ENCODE measurements at places on chromosomes 16 and 17.

DNA sequence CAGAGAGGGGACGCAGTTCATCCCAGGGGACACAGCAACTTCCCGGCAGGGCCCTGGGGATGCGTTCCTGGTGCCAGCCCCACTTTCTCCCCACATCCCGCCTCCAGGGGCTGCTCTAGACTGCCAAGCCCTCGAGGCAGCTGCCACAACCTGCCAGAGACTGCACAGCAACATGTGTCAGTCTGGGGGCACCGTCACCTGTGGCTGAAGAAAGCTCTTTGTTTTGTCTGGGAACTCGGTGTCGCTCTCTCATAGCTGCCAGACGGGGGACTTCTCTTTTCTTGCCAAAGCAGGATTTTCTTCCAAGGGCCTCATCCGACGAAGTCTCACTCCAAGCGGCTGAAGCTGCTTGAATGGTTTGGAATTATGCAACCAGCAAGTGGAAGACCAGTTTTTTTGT, 43.7 kb downstream of the COTL1 start:
- H3K4me3 ChIP-seq: no peak overlapping the region
- peaks cover 47% of the 10 kb centered on the region for H3K4me1 ChIP-seq
- no peak for DNase-seq
- H3K27me3 ChIP-seq: no peaks in the 10 kb centered on the region
- peaks cover 38% of the 10 kb centered on the region for H3K36me3 ChIP-seq

DNA sequence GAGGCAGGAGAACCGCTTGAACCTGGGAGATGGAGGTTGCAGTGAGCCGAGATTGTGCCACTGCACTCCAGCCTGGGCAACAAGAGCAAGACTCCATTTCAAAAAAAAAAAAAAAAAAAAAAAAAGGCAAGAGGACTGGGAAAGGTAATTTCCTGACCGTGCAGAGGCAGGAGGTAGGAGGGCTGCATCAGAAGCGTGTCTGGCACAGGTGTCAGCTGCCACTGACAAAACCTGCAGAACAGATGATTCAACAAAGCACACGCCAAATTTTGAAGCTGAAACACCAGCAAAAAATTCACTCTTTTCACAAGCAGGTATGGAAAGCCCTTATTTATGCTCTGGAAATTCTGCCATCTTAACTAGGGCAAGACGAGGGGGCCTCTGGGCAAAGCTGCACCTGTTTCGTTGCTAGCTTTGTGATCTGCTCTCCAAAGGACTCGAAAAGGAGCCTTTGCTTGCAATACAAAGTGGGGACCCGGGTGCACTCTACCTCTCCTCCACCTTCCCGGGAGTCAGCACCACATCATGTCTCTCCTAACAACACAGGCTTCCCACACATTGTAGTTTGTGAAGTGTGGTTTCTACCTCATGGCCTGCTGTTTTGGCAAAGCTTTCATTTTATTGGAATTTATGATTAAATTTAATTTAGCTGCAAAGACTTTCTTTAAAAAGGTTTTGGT, 33.7 kb downstream of the USP22 start:
- peaks cover 35% of the 10 kb centered on the region for H3K36me3 ChIP-seq
- no peak overlapping the region for H3K4me3 ChIP-seq
- H3K27ac ChIP-seq: no peak overlapping the region
- no peaks in the 10 kb centered on the region for H3K27me3 ChIP-seq
- DNase-seq: no peak

DNA sequence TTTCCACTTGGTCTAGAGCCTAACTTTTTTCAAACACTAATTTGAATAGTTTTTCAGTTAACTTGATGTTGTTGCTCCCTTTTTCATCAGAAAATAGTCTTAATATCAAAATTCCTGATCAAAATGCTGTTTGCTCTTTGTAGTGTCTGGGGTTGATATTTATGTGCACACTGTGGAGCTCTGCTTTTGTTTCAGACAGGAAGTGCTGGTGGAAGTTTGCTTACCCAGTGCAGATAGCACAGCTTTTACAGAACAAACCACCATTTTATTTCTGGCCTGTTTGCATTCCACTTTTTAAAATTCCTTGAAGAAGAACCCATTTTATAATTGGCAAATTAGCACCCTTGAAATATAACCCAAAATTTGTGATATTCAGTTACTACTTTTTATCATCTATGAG, 125.4 kb downstream of the MRTFB start:
- peaks cover 18% of the 10 kb centered on the region for H3K4me1 ChIP-seq
- no peaks in the 10 kb centered on the region for H3K27me3 ChIP-seq
- peak overlapping the region; percentile 37 for H3K27ac ChIP-seq

- no peak for DNase-seq
- no peaks in the 10 kb centered on the region for H3K4me1 ChIP-seq
- no peak overlapping the region for H3K4me3 ChIP-seq
- no peak overlapping the region for H3K27ac ChIP-seq
Observed at GRCh38 chr16:82628088-82628423, 1.3 kb downstream of the CDH13 start.

DNA sequence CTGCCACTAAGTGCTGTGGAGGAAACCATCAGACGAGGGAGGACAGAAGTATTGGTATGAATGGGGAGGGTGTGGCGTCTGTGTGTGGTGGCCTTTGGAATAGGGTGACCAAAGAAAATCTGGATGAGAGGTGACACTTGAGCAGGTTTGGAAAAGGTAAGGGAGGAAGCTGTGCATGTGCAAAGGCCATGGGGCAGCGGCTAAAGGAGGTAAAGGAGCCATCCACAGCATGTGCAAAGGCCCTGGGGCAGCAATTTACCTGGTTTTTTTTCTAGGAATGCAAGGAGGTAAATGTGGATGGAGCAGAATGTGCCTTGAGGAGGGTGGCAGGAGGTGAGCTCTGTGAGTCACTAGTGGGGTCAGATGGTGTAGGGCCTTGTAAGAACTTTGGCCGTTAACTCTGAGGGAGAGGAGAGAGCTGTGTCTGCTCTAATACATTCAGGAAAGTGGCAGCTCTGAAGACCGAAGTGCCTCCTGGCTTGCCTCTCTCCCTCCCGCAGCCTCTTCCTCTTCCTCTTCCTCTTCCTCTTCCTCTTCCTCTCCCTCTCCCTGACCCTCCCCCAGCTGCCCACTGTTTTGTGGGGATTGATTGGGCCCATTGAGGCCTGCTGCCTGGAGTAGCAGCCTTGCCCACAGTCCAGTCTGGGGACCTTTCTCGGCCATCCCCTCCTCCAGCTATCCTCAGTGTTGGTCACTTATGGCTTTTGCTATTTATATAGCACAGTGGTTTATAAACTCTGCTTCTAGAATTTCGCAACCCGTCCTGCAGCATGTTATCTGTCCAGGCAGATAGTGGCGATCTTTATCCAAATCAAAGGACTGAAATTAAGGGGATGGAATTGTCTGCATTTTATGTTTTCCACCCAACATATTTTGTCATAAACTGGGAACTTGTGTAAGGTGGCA, 38.7 kb downstream of the CMIP start:
- peaks cover 52% of the 10 kb centered on the region for H3K4me1 ChIP-seq
- H3K27me3 ChIP-seq: no peaks in the 10 kb centered on the region
- H3K36me3 ChIP-seq: no peaks in the 10 kb centered on the region
- DNase-seq: no peak
- H3K4me3 ChIP-seq: peak overlapping the region; percentile 32

GRCh38 chr16:1523581-1524245, 9.8 kb upstream of the TMEM204 start:
- no peaks in the 10 kb centered on the region for H3K36me3 ChIP-seq
- DNase-seq: no peak
- no peak overlapping the region for H3K4me3 ChIP-seq
- no peak overlapping the region for H3K27ac ChIP-seq

DNA sequence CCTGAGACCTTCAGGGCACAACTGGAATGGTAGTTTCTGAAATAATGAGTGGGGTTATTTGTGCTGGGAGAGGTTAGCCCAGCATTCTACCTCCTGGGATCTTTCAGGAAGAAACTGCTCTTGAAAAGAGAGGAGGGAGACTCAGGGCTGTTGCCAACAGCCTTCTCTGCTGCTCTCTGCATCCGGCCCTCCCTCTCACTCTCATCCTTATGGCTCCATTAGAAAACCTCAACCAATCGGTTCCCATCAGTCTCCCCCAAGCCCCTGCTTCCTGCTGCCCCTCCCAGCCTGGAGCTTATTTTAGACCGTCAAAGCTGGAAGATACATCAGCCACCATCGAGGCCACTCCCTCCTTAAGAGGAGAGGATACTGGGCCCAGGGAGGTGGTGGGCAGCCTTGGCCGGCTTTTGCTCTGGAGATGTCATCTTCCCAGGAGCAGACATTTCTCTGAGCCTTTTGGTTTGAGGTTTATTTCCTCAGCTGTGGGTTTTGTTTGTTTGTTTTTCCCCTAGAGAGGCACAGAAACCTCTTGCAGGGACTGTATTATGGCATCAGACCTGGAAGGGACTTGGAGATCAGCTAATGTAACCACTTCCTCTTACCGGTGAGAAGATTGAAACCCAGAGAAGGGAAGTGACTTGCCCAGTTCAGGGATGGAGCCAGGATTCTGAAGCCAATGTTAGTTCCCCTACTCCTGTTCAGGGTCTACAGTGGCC, 2.7 kb downstream of the MPRIP start:
- peaks cover 55% of the 10 kb centered on the region for H3K4me1 ChIP-seq
- no peaks in the 10 kb centered on the region for H3K27me3 ChIP-seq
- H3K27ac ChIP-seq: peak overlapping the region; percentile 64
- DNase-seq: no peak
